ENCODE measurements at places on chromosomes 4 and X.
A peak's percentile ranks its signal among the peaks of the same experiment; 100 is the strongest.

DNA sequence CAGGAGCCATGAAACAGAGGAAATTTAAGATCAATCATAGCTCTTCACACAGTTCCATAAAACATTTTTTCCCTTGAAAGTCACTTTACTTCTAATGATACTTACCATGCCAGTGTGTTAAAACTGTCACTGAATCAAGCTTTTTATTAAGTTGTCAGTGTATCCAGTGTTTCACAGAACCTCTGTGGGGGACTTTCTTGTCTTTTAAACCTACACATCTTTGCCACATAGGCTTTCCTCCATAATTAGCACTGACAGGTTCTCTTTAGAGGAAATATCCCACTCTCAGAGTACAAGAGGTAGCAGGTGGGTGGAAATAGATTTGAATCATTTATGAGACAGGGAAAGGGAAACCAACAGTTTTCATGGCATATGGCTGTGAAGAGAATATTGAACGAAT lies 25.8 kb upstream of the DYNLT3 start:
- no peak for DNase-seq

DNA sequence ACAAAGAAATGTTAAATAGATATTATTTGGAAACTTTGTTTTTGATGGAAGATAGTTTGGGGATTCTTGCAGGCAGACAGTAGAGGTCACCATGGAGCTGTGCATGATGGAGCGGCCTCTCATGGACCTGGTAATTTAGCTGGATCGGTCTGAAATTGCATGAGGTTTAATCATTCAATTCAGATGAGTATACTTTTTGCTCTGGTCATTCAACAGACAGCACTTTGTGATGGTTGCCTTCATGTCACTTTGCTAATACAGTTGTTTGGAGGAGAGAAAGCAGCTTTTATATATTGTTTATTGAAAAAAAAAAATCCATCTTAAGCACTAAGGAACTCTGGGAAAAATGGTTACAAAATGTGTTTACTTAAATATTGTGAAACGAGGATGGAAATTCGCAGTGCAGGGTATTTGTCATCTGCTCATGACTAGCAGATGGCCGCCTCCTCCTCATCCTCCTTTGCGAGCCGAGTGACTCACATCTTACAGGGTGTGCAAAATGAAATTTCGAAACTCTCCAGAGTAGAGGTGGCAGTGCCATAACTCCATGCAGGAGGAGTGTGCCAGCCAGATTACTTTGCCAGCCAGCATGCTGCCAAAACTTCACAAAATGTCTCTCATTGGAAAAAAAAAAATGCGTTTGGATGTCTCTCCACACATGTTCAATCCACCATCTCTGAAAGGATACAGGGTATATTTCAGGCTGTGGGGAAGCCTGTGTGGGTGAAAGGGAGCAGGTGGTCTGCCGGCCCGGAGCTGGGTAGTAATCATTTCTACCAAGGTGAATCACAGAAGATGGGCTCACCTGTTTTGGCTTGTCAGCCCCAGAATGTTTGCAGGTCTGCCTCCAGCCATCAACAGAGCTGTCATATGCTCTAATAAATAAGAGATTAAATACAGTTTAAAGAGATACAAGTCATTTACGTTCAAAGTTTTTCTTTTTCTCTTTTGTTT lies 314.9 kb upstream of the DIPK2B start:
- DNase-seq, result peak; percentile 3

- peak; percentile 54 for DNase-seq
Measured at GRCh38 chrX:140141444-140142029, 176.2 kb upstream of the CXorf66 start.

DNA sequence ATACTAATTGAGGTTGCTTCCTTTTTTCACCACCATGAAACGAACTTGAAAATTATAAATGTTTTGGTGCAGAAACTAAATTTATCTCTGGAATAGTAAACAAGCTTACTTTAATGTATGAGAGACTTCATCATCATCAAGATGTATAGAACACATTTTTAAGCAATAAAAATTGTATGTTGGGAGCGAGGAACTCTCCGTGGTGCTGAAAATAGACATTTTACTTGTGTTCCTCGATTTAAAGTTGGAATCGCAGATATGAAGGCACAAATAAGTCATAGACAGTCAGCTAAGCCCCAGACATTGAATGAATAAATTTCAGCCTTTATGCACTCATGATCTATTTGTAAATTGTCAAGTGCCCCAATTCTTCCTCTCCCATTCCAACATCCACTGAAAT lies 310.7 kb downstream of the STK32B start:
- DNase-seq, result peak; percentile 12

GRCh38 chrX:43002526-43003203 lies 224.7 kb upstream of the PPP1R2C start:
- peak; percentile 37 for DNase-seq

GRCh38 chrX:150352114-150352513 lies 11.0 kb upstream of the MAMLD1 start:
- no peak for DNase-seq

- no peak for DNase-seq
Measured at GRCh38 chr4:113674733-113675132, 86.8 kb downstream of the CAMK2D start.

GRCh38 chr4:94897023-94897422 lies 139.3 kb downstream of the BMPR1B start:
- DNase-seq, result no peak

DNA sequence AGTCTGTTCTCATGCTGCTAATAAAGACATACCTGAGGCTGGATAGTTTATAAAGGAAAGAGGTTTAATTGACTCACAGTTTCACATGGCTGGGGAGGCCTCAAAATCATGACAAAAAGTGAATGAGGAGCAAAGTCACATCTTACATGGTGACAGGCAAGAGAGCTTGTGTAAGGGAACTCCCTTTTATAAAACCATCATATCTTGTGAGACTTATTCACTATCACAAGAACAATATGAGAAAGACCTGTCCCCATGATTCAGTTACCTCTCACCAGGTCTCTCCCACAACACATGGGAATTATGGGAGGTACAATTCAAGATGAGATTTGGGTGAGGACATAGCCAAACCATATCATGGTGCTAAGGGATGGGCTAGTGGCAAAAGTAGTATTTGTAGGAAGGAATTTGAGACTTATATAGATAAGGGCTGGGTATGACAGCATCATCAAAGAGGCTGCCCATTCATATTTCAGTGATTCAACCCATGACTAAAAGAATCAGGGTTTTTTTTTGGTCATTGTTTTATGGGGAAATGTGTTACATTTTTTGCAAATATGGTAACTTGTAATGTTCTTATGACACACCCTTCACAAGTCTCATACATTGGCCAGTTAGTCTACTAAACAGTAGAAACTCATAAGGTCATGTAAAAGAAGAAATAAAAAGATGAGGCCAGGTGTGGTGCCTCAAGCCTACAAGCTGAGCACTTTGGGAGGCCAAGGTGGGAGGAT lies 34.7 kb downstream of the NUP62CL start:
- DNase-seq, result no peak

- no peak for DNase-seq
Measured at GRCh38 chr4:184415071-184415470, 59.3 kb downstream of the IRF2 start.

- no peak for DNase-seq
Measured at GRCh38 chr4:6092131-6092530, 73.9 kb upstream of the C4orf50 start.

GRCh38 chrX:136623396-136623795 lies 24.6 kb upstream of the CD40LG start:
- no peak for DNase-seq

- DNase-seq, result no peak
Measured at GRCh38 chr4:128604840-128605239, 204.7 kb upstream of the JADE1 start.

DNA sequence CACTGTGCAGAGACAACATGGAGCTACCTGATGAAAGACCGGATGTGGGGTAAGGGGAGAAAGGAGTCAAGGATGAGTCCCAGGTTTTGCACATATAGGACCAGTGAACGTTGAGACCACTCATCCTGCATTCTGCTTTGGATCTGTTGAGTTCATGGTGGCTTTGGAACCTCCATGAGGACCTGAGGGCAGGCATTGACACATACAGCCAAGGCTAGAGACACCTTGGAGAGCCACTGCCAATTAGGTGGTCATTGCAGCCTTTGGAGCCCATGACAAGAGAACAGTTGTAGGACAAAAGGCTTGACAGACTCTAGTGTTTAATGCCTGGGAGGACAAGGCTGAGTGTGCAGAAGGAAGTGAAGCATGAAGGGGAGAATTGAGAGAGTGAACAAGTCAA lies 87.9 kb downstream of the STK32B start:
- no peak for DNase-seq

DNA sequence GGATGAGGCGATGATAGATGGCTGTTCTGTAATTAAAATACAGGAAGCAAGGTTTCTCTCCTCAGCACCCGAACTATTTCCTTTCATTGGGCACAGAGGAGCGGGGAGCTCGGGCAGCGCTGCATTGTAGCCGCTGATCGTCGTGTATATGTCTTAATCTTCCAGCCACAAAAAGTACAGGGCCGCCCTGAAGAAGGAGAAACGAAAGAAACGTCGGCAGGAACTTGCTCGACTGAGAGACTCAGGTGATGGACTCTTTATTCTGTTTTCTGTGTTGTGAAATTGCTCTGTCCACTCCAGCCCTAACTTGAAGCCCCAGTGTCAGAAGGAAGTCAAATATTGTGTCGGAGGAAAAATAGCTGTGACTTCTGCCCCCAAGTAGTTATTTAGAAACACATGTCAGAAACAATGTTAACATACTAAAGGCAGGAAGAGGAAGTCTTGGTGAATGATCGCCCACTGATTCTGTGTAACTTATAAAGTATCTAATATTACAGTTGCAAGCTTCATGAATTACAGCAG lies 546 bp downstream of the ZRSR2 start:
- DNase-seq, result no peak

- no peak for DNase-seq
Measured at GRCh38 chr4:163195247-163195765, 28.6 kb upstream of the NAF1 start.

DNA sequence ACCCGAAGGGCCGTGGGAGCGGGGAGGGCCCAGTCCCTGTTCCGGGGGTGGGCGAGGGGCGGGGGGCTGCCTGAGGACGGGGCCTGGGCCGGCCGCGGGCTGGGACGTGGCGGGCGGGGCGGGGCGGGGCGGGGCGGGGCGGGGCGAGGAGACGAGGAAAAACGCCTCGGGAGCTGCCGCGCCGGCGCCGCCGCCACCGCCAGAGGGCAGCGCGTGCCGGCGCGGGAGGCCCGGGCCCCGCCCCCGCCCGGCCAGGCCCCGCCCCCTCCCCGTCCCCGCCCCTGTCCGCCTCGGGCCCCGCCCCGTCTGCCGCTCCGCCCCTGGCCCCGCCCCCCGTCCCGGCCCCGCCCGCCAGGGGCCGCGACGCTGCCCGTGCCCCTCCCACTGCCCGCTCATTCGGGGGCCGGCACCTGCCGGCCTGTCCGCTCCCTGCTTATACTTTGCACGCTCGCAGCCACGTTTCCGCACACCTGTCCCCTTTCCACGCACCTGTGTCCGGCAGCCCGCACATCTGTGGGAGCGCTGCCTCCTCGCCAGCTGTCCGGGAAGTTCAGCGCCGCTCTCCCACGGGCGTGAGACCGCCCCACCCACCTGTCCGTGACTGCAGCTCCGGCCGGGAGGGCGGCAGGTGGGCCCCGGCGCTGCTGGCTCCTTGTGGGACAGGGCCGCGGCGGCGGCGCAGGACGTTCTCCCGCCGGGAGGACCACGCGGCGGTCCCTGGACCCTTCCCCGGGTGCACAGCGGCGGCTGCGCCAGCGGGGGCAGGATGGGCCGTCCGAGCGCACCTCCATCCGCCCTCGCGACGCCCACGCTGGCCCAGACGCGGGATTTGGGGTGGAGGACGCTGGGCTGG lies 1.7 kb upstream of the FGFRL1 start:
- peak; percentile 69 for DNase-seq
